NK-92 treated with Interleukin-12 subunit alpha and Interleukin-12 subunit beta, amount 100 ng/mL, for 24 hours (cell line): ENCODE measurements at places on chromosomes 4 and X.

- no peak for DNase-seq
Observed at GRCh38 chrX:1485033-1485432, 32.3 kb upstream of the ASMTL start.

DNA sequence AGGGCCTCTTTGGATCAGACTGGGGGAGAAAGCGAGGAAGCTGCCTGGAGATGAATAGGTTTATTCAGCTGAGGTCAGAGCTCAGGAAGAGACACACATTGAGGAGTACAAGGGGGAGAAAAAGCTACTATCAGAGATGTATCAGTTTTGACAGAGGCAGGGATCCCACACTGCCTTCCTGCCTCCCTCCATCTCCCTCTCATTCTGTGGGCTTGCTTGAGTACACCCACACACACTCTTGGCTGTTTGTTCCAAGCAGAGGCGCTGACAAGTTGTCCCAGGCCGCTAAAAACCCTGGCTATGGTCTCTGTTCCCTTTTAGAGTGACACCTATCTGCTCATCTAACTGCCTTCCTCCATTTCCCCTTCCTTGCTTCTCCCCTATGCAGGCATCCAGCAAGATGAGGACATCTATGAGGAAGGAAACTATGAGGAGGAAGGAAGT lies 5.2 kb downstream of the TSPYL2 start:
- no peak for DNase-seq

DNA sequence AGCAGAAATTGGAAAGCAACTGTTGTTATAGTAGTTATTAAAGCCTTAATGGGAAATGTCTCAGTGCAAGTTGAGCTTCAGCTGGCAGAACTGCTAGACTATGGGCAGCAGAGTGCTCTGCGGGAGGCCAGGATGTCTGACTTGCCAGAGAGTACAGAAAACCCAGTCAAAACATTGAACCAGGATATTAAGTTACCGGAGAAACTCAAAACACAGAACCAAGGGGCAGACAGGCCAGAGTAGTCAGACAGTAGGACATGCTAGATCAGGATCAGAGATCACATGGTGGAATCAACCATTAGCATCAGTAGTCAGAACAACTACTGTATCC lies 72.9 kb upstream of the TNIP3 start:
- DNase-seq = no peak

DNA sequence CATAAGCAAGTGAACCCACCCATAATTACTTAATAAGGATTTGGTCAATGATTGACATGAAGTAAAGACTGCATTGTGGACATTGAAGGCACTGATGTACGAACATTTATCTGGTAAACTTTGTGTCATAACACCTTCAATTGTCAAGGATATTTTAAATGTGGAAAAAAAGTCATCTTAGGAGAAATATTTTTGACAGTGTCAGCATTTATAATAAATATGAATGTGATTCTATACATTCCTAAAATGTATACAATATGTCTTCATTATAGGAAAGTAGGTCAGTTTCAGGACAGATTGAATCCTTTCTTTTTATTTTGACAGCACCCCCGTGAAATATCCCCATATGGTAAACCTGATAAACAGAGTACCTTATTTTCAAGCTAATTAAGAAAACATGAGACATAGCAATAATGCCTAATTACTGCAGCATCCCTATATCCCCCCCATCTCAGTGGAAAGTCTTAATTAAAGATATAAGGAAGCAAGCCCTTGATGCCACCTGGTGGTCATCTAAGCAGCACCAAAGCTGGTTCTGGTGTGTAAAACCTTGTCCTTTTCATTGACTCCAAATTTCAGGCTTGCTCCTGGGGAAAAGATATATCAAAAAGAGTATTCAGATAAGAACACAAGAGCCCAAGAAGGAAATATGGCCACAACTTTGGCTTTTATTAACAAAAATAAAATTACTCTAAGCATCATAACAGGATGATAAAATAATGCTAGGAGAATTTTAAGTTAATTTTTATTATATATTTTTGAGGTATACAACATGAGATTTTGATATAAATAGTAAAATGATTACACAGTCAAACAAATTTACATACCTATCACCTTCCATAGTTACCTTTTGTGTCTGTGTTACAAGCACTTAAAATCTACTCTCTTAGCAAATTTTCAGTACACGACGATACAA lies 379.7 kb downstream of the TLL1 start:
- DNase-seq = no peak

DNA sequence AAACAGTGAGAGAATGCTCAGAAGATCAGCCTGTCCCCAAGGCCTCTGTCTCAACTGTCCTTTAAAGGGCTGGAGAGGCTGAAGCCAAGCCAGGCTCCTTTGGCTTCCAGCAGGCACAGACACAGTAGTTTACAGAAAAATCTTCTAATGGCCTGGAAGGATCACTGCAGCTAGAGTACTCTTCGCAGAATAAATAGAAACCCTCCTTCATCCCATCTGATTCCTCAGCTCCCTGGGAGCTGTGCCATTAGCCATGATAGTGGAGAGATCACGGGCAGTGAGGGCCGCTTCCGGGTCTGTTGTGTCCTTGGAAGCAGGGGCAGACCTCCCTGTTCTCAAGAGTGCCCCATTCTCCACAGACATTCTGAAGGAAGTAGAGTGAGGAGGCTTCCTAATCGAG lies 63.1 kb downstream of the CCNI start:
- no peak for DNase-seq

GRCh38 chr4:185211035-185211434 lies 1.6 kb downstream of the SNX25 start:
- no peak for DNase-seq

DNA sequence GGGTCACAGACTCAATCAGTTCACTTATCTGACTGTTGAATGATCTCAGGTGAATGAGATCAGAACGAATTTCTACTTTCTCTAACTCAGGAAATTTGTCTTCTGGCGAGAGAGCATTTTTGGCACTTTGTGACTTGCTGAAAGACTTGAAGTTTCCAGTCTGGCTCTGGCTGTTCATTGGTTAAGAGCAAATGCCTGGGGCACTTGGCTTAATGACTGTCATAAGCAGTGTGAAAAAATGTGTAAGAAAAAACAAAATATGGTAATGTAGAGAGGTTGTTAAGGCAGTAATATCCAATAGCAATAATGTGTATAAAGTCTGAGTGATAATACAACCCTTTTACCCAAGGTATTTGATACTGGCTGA lies 71.3 kb upstream of the PGRMC2 start:
- DNase-seq = no peak

DNA sequence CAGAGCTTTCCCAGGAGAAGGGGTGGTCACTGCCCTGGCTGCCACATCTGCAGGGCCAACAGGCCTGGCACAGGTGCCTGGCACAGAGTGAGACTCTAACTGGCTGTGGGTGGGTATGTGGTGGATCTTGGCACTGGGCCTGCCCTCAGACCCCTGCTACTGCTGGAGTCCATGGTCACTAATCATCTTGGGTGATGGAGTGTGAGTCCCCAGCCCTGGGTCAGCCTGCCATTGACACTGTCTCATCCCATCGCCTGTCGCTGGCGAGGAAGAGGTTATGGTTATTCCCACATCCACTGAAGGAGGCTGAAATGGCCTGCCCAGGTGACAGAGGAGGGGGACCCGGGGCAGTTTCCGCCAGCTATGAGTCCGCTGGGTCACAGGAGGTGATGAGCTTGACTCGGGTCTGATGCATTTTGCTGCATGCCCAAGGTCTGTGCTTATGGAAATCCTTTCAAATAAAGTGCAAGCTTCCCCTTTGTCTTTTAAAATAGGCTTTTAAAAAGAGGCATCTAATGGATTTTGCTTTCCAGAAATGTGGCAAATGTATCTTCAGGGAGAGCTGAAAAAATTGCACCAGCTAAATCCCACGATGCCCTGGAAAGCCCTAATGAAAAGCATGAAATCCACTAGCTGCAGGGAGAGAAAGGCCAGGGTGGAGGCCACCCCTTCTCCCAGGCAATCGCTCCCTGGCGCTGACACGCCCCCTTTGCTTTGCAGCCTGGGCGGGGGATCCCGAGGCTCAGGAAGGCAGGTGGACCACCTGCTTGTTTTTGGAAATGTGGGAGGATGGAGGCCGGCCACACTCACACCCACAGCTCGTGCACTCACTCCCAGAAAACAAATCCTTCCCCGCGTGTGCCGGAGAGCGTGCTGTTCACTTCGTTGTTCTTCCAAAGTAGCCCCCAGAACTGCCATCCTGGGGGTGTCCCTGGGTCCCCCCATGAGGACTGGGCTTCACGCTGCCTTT lies 54.9 kb downstream of the ABLIM2 start:
- no peak for DNase-seq

- no peak for DNase-seq
Observed at GRCh38 chr4:67342291-67342690, 203.0 kb downstream of the CENPC start.

GRCh38 chrX:72393836-72394517 lies 88.3 kb upstream of the CITED1 start:
- no peak for DNase-seq

DNA sequence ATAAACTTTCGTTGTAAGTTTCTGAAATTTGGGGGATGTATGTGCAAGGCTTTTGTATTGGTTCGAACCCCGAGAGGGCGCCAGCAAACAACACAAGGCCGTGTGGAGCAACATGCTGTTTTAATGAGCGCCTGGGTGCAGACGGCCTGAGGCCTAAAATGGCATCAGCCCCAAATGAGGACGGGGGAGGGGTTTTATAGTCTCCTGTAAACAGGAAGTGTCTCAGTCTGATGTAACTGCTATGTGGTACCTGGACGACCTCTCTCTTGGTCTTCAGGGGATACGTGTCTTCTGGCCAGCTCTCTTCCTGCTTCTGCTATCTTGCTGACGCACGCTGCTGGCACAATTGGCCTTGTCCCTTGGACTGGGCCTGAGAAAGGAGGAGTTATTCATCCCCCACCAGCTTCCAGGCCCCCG lies 1348.0 kb downstream of the ADGRL3 start:
- DNase-seq = no peak

GRCh38 chrX:150205011-150205410 lies 158.1 kb upstream of the MAMLD1 start:
- no peak for DNase-seq

GRCh38 chr4:37383579-37384229 lies 139.2 kb downstream of the NWD2 start:
- DNase-seq = no peak

GRCh38 chr4:6568689-6569332 lies 6.2 kb upstream of the MAN2B2 start:
- no peak for DNase-seq

DNA sequence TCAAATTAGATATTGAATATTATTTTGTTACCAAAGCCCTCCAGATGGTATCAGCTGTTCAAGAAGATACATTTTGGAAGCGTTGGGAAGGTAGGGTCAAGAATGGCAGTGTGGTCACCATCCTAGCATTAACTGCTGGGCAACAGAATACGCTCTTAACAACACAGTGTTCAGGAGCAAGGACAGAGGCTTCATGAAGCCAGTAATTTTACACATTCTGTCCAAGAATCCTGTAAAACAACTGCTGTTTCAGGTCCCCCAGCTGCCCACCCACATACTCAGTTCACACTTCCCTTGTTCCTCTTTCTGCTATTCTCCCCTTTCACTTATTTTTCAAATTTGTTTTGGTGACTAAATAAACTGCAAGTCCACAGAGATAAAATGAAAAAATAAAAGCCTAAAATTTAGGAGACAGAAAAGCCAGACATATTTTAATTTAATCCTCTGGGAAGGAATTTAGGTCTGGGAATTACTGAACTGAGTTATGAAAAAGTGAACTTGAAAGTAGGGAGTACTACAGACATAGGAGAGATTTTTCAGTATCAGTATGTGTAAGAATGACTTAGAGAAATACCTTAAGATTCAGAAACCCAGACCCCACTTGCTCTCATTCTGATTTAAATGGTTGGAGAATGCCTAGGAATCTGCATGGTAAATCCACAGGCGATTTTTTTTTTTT lies 406.7 kb downstream of the MAPK10 start:
- no peak for DNase-seq

GRCh38 chr4:36915717-36916116 lies 328.8 kb upstream of the NWD2 start:
- DNase-seq = no peak

GRCh38 chr4:71074452-71075299 lies 81.2 kb downstream of the DCK start:
- no peak for DNase-seq

DNA sequence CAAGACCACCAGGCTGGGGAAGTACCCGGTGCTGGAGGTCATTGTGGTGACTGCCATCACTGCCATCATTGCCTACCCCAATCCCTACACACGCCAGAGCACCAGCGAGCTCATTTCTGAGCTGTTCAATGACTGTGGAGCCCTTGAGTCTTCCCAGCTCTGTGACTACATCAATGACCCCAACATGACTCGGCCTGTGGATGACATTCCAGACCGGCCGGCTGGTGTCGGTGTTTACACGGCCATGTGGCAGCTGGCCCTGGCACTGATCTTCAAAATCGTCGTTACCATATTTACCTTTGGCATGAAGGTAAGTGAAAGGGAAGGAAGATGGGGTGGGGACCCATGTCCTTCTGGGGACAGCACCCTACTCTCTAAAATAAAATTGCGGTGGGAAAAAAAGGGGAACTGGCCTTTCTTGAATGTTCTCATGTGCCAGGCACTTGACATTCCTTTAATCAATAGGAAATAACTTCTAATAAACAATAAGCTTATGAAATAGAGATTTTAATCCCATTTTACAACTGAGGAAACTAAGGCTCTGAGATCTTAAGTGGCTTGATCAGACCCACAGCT lies 51.6 kb downstream of the CLCN4 start:
- no peak for DNase-seq

DNA sequence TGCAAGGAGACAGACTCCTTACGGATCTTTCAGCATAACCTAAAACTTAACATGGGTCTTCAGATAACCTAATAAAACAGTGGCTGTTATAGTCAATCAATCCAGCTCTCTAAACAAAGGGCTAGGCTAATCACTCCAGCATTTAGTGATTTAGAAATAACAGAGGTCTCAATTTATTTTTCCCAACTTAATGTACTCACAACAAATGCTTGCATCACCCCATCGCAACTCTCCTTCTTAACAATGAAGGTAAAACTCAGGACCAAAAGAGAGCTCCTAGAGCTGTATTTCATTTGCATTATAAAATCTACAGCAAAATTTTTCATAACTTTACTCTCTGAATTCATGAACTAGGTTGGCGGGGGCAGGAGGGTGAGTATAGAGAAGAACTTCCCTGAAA lies 1.1 kb downstream of the LIN54 start:
- DNase-seq = no peak

- DNase-seq = no peak
Observed at GRCh38 chrX:53681661-53682060, 4.9 kb downstream of the HUWE1 start.

DNA sequence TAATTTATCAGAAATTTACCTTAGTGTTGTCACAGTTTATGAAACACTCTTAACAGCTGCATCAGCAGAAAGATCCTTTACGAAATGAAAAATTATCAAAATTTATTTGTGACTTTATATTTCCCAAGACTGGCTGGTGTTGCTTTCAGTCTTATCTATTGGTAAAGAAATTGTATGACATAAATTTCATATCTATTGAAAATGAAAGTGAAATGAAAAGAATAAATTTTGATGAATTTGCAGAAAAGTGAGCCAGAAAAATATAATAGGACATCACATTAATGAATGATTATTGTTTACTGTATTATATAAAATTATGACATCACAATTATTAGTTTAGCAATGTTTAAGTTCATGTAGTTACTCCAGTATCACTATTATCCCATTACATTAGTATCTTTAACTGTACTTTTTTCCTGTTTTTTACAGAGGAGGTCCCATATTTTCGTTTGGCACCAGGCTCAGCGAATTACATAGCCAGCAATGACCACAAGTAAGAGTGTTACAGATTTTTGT lies 13.2 kb upstream of the TMEM165 start:
- no peak for DNase-seq

- DNase-seq = no peak
Observed at GRCh38 chr4:119525771-119526712, 102.6 kb downstream of the PDE5A start.

- DNase-seq = no peak
Observed at GRCh38 chr4:141680060-141680459, 43.7 kb downstream of the IL15 start.

GRCh38 chr4:119678761-119679160 lies 50.2 kb upstream of the PDE5A start:
- no peak for DNase-seq
